ENCODE measurements at places on chromosomes 7 and 10. TPM values are rescaled to one million over a fixed set of nuclear protein-coding genes. Genes with fewer than 3 reads are reported as not detected.

ZSCAN25 gene
- 20.3 TPM for total RNA-seq

ELN gene
- 108 TPM for total RNA-seq

TLX1 gene
- not detected for total RNA-seq

NT5C3A gene
- total RNA-seq = 34.9 TPM

ADAM12 gene
- 54.4 TPM for total RNA-seq

PIP gene
- total RNA-seq = not detected

ITIH2 gene
- 0.58 TPM for total RNA-seq

CBX3 gene
- total RNA-seq = 99.1 TPM

IL15RA gene
- total RNA-seq = 3.7 TPM

Data from metanephros (tissue), 2 donors.